Stromal cell of bone marrow (primary cell): ENCODE measurements at places on chromosomes 12 and 14.

GRCh38 chr12:109264095-109264942 is 44.8 kb downstream of the FOXN4 start:
- DNase-seq, result peak; percentile 14

DNA sequence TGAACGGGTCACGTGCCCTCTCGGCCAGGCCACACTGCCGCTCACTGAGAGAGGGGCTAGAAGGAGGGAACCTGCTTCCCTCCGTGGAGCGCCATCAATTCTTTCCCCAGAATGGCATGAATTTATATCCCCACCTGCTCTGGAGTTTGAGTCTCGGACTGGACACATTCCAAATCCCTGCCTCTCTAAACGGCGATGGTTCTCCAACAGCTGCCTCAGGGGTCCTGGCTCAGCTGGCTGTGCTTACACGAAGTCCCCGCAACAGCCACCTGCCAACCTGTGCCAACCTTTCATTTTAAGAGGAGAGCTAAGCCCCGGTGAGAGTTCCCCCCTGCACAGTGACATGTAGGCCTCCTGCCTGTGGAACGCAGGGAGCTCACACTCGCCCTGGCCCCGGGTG is 73.2 kb downstream of the RIMBP2 start:
- DNase-seq, result no peak

- no peak for DNase-seq
These were observed 268.7 kb upstream of the PDE3A start for GRCh38 chr12:20099395-20100183.

GRCh38 chr12:68932961-68933893 is at the start of gene CPM:
TSS of gene CPM (minus strand) at chr12:68933171. CDS start at chr12:68932837, 334 bp downstream.
- DNase-seq, result peak; percentile 13

DNA sequence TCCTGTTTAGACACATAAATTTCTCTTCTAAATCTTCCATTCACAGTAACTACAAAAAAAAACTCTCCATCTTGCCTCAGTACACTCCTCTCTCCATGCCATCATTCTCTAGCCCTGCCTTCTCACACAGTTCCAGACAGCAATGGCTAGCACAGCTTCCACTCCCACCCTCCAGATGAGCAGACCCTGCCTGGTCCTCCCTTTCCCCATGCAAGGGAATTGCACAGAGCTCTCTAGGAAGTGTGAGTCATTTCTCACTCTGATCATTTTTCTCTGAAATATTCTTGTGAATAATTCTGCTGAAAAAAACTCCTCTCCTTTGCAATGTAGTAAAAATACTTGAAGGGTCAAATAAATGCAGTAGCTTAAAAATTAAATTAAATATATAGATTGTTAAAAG is 170.6 kb downstream of the BMP4 start:
- no peak for DNase-seq

- DNase-seq, result no peak
These were observed 199.1 kb upstream of the PRMT8 start for GRCh38 chr12:3291939-3292338.
